ENCODE measurements at places on chromosomes 4 and X.

DNA sequence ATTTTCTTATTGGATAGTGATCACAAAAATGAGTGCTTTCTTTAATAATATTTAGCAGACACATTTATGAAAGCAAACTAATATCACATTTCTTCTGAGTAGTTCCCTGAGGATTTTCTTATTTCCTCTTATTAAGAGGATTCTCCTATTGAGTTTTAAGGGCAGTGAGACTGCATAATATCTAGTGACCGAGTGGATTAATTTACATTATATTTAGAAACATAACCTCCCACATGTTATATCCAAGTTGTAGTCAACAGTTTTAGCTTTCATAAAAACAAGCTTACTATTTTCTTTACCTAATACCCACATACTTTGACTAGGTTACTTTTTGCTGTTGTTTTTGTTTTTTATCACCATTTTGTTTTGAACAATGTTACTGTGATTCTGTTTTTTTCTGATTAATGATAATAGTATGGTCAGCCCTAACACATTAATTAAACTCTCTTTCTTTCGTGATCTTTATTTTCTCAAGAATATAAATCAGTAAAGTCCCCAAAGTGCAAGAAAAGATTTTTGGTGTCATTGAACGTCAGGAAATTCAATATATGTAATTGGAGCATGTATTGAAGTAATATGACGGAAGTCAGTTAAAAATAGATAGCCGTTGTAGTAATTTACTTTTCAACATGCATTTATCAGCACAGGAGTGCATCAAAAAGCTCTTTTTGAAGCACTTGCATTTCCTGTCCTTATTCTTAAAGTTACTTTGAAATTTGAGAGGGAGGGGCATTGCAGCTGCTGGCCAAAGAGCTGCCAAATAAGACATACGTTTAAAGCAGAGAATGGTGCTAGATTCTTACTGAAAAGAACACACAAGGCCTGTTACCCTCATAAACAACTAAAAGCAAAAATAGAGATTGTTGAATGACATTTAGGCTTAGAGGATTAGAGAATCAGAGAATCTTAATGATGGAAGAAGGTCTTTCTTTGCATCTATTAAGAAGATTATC is 25.2 kb downstream of the DDIT4L start:
- DNase-seq: no peak

DNA sequence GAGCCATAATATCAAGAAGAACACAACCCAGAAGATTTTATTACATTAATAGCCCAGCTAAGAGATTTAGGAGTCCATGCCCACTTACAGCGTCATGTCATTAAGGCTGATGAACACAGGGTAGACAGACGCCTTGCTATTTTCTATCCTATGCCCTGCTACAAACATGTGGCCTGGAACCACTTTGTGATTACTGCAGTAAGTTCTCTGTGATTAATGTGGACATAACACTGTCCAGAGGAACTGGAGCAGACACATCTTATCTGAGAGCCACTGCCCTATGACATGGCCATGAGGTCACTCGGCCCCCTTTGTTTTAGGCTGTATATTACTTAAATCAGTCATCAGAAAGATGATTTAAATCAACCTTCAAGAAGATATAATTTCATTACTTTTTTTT is 211.7 kb downstream of the MAML3 start:
- no peak for DNase-seq

DNA sequence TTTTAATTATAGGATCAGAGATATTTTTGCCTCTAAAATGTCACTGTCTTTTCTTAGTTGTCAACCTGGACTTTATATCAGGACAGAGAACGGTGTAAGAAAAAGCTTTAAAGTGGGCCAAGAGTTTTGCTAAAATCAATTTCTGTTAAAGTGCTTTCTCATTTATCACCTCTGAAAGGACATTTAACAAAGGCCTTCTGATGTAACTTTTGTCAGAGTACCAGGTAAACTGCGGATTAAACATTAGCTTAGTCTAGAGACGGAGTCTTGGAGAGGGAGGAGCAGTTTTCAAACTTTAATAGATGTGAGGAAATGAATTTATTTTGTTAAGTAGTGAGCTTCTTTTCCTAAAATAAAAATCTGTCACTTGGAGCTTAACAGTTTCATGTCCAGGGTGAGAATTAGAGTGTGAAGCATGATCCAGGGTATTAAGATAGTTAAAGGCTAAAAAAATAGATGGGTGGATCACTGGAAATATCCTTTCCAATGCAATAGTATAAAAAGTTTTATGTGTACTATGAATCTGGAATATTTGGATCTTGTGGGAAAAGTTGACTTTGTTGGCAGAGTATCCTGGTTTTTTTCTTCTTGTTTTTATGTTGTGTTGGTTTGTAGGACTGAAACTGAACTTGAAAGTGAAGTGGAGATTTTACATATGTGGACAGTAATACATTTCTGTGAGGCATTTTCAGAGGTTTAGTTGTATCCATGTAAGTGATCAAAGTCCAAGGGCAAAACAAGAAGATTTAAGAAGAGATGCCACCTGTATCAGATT is 33.6 kb upstream of the BMPR1B start:
- no peak for DNase-seq

DNA sequence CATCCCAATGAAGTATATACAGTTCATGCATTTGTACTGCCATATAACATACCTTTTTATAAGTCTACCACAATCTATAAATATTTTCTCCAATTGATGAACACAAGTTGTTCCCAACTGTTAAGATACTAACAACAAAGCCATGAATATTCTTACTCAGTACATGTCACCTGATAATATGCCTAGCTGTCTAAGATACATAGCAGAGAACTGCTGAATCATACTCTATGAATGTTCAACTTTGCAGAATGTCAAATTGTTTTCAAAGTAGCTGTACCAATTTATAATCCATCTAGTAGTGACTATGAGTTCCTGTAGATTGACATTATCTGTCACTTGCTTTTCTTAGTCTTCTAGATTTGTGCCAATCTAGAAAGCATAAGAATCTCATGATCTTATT is 84.9 kb downstream of the RAB28 start:
- no peak for DNase-seq

- DNase-seq: no peak
Observed at GRCh38 chr4:7850489-7850888, 89.2 kb downstream of the AFAP1 start.

GRCh38 chrX:9832811-9833210 is 46.6 kb downstream of the SHROOM2 start:
- peak; percentile 38 for DNase-seq

- DNase-seq: no peak
Observed at GRCh38 chr4:28228561-28229491, 1368.2 kb downstream of the STIM2 start.

GRCh38 chr4:6052679-6053078 is 34.4 kb upstream of the C4orf50 start:
- DNase-seq: no peak

GRCh38 chrX:115311601-115312001 is 22.1 kb downstream of the LUZP4 start:
- DNase-seq: no peak

DNA sequence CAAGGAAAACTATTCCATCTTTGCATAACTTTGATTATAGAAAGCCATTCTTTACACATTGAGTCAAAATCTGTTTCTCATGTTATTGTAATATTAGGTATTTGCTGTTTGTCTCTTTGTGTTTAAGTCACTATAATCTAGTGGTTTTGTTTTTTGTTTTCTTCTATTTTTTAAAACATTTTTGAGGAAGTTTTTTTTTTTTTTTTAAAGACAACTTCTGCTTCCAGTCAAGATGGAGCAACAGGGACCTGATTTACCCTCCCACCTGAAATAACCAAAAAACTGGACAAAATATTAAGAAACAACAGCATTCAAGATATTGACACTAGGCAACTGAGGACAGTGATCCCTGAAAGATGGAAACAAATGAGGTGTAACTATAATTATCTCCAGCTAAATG is 18.4 kb upstream of the NSUN7 start:
- DNase-seq: no peak

GRCh38 chr4:9703391-9703790 is 78.0 kb upstream of the DRD5 start:
- DNase-seq: peak; percentile 69

- no peak for DNase-seq
Observed at GRCh38 chr4:136012220-136012619, 1520.1 kb downstream of the PCDH18 start.
